Sigmoid colon (tissue), 7 donors: ENCODE measurements at places on chromosomes 4 and X. TPM values are rescaled to one million over a fixed set of nuclear protein-coding genes. Genes with fewer than 3 reads are reported as not detected.
A peak's percentile ranks its signal among the peaks of the same experiment; 100 is the strongest.

DNA sequence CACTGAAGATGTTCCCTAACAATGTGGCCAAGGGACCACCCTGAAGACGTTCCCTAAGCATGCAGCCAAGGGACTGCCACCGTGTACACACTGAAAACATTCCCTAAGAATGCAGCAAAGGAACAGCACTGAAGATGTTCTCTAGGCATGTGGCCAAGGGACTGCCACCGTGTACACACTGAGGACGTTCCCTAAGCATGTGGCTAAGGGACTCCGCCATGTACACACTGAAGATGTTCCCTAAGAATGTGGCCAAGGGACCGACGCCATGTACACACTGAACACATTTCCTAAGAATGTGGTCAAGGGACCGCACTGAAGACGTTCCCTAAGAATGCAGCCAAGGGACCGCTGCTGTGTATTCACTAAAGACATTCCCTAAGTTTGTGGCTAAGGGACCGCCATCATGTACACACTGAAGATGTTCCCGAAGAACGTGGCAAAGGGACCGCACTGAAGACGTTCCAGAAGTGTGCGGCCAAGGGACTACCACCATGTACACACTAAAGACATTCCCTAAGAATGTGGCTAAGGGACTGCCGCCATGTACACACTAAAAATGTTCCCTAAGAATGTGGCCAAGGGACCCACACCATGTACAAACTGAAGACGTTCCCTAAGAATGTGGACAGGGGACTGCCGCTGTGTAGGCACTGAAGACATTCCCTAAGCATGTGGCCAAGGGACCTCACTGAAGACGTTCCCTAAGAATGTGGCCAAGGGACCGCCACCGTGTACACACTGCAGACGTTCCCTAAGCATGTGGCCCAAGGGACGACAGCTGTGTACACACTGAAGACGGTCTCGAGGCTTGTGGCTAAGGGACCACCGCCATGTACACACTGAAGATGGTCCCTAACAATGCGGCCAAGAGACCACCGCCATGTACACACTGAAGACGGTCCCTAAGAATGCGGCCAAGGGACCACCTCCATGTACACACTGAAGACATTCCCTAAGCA, 54.8 kb downstream of the DHRSX start:
- no peak overlapping the region for H3K27ac ChIP-seq
- no peak overlapping the region for H3K4me3 ChIP-seq
- H3K4me1 ChIP-seq = no peaks in the 10 kb centered on the region

The MSN gene
- total RNA-seq = 136 TPM

- H3K27me3 ChIP-seq = no peaks in the 10 kb centered on the region
- peak; percentile 71 for DNase-seq
- peak overlapping the region; percentile 58 for H3K4me3 ChIP-seq
- H3K4me1 ChIP-seq = no peaks in the 10 kb centered on the region
- no peaks in the 10 kb centered on the region for H3K36me3 ChIP-seq
These were observed 26.9 kb downstream of the UTP14A start for GRCh38 chrX:129932821-129933321.

DNA sequence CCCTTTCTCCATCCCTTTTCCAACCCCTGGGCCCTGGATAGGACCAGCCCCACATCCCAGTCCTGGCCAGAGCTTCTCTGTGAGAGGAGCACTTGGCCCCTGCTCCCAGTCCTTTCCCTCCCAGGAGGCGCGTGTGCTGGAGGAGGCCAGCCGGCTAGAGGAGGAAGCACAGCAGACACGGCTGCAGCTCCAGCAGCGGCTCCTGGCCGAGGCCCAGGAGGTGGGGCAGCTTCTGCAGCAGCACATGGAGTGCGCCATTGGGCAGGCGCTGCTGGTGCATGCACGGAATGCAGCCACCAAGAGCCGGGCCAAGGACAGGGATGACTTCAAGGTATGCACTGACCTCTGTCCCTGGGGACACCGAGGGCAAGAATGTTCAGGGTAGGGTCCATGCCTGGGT, 87.5 kb downstream of the EVC start:
- H3K27me3 ChIP-seq = no peaks in the 10 kb centered on the region
- peak; percentile 52 for DNase-seq
- H3K4me3 ChIP-seq = no peak overlapping the region
- H3K27ac ChIP-seq = no peak overlapping the region
- H3K36me3 ChIP-seq = peaks cover 19% of the 10 kb centered on the region

DNA sequence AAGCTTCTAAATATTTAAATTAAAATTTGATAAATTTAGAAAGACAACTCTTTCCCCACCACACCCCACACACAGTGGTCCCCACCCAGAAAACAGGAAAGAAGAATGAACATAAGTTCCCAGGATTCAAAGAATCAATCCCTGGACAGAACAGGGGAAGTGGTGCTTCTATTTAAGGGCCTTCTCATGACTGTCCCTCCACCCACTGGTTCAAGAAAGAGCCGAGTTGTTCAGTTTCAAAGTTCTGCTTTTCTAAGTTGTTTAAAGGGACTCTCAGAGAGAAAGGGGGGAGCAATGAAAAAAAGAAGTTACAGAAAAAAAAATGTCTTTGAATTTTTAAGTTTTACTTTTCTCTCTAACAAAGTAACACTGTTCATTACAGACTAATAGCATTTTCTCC, 195.8 kb downstream of the PDGFC start:
- peaks cover 21% of the 10 kb centered on the region for H3K4me1 ChIP-seq
- H3K4me3 ChIP-seq = no peak overlapping the region
- H3K27me3 ChIP-seq = no peaks in the 10 kb centered on the region

DNA sequence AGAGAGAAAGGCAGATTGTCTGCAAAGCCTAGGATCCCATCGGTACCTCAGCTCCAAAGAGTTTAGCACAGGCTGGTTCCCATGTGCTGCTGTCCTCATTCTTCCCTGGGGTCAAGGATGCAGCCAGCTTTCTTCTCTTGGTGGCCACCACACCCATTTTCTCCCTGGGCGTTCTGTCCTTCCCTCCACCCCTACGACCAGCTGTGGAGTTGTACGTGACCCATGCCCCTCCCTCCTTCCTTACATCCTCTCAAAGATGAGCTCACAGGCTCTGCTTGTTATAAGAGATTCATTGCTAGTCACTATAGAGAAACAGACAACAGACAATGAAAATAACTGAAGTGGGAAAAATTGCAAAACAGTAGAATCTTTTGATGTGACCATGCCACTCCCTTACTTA, 74.0 kb upstream of the KLF3 start:
- peaks cover 13% of the 10 kb centered on the region for H3K4me1 ChIP-seq
- no peak overlapping the region for H3K27ac ChIP-seq
- no peak overlapping the region for H3K4me3 ChIP-seq
- H3K36me3 ChIP-seq = no peaks in the 10 kb centered on the region

- no peak for DNase-seq
- H3K4me3 ChIP-seq = no peak overlapping the region
- peaks cover 20% of the 10 kb centered on the region for H3K4me1 ChIP-seq
- H3K27ac ChIP-seq = peak overlapping the region; percentile 59
These were observed 80.8 kb upstream of the TLR2 start for GRCh38 chr4:153603258-153603657.

DNA sequence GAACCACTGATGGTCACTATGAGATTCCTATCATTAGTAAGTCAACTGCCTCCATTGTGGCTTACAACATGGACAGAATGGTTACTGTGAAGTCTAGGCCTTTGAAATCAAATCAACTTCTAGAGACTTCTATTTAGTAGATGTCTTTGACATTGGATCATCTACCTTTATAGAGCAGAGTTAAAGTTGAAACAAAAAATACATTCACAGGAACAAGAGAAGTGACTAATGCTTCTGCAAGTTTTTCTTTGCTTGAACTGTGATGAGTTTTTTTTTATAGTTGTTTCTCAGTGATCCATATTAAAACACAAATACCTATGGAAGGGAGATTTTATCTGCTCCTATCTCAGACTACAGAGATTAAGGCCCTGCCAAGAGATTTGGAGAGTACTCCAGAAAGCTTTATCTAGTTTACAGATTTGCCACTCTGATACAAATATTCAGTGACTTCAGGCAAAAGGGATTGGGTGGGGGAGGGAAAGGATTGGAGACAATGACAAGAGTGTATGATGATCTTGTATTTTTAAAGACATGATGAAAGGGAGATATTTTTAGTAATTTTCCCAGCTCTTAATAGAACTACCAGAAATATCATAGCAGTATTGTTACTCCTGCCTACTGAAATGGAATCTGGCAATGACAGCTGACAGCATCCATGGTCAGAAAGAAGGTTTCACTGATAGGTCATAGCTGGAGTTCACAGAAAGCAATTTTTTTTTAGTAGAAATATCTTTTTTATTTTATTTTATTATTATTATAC, 16.0 kb upstream of the EPGN start:
- H3K4me3 ChIP-seq = no peak overlapping the region
- H3K4me1 ChIP-seq = no peaks in the 10 kb centered on the region
- no peak for DNase-seq
- no peak overlapping the region for H3K27ac ChIP-seq
- H3K27me3 ChIP-seq = no peaks in the 10 kb centered on the region

DNA sequence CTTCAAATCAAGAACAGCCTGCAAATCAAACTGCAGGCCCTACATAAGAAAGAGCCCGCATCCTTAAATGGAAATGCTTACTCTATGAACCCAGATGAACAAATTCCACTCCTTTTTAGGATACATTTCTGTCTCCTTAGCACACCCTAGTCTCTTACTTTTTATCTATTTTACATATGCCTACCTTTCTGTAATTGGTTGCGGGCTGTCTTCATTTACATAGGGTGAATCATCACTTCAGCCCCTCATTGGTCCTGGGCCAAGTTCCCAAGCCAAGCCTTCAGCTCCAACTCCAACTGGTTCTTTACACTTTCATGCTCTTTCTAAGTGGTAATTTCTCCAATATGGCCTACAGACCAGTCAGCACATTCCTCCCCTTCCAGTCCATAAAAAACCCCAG, 219.3 kb downstream of the TRAM1L1 start:
- no peaks in the 10 kb centered on the region for H3K36me3 ChIP-seq
- no peaks in the 10 kb centered on the region for H3K4me1 ChIP-seq
- no peak overlapping the region for H3K27ac ChIP-seq
- no peak overlapping the region for H3K4me3 ChIP-seq
- no peak for DNase-seq

The TMSB15C gene
- total RNA-seq = 7.6 TPM

The DKK2 gene
- total RNA-seq = 3.9 TPM

GRCh38 chrX:108264376-108264775, 172.8 kb downstream of the ATG4A start:
- DNase-seq = no peak
- H3K27ac ChIP-seq = no peak overlapping the region
- no peaks in the 10 kb centered on the region for H3K36me3 ChIP-seq
- peaks cover 5% of the 10 kb centered on the region for H3K27me3 ChIP-seq

- no peaks in the 10 kb centered on the region for H3K36me3 ChIP-seq
- H3K27ac ChIP-seq = no peak overlapping the region
- H3K4me1 ChIP-seq = no peaks in the 10 kb centered on the region
- H3K4me3 ChIP-seq = no peak overlapping the region
- no peak for DNase-seq
These were observed 430.1 kb downstream of the GABRG1 start for GRCh38 chr4:45693746-45694145.

The KCND1 gene
- total RNA-seq = 1.4 TPM

The GAGE12E gene
- total RNA-seq = not detected

The HTN3 gene
- total RNA-seq = not detected

GRCh38 chr4:105093975-105094374, 52.7 kb upstream of the TET2 start:
- no peaks in the 10 kb centered on the region for H3K27me3 ChIP-seq
- H3K4me3 ChIP-seq = no peak overlapping the region
- no peak overlapping the region for H3K27ac ChIP-seq

GRCh38 chr4:110452546-110452945, 23.4 kb upstream of the ENPEP start:
- H3K4me1 ChIP-seq = no peaks in the 10 kb centered on the region
- no peaks in the 10 kb centered on the region for H3K36me3 ChIP-seq
- H3K4me3 ChIP-seq = no peak overlapping the region
- H3K27ac ChIP-seq = no peak overlapping the region
- DNase-seq = no peak

DNA sequence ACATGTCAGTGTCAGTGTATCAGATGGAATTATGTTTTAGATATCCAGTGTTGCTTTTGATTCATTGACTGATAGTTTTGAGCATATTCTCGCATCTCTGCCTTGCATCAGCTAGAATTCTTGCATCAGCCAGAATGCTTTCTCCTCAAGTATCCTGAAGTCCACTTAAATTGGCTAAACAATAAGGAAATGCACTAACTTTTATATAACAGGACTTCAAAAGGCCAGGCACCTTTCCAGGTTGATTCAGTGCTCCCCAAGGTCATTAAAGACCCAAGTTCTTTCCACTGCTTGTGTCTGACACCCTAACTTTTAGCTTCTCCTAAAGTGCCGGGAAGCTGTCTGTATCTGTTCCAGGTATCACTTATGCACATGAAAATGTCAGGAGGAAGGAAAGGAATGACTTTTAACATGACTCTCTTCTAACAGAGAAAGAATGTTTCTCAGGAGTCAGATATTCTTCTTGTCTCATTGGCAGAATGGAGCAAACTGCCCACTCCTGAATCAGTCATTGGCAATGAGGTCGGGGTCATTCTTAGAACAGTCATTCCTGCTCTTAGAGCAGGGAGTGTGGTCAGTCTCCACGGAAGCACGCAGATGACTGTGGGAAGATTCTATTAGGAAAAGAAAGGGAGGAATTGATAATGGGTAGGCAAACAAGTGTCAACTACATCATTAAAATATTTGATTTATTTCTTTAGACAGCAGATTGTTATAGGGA, 92.9 kb upstream of the TLL1 start:
- DNase-seq = no peak
- H3K36me3 ChIP-seq = no peaks in the 10 kb centered on the region
- no peaks in the 10 kb centered on the region for H3K4me1 ChIP-seq
- H3K27ac ChIP-seq = no peak overlapping the region
- H3K4me3 ChIP-seq = no peak overlapping the region
- no peaks in the 10 kb centered on the region for H3K27me3 ChIP-seq

- no peak overlapping the region for H3K27ac ChIP-seq
- DNase-seq = no peak
- H3K4me3 ChIP-seq = no peak overlapping the region
- H3K27me3 ChIP-seq = no peaks in the 10 kb centered on the region
- H3K36me3 ChIP-seq = no peaks in the 10 kb centered on the region
These were observed 20.1 kb upstream of the CXCR3 start for GRCh38 chrX:71638409-71638808.

DNA sequence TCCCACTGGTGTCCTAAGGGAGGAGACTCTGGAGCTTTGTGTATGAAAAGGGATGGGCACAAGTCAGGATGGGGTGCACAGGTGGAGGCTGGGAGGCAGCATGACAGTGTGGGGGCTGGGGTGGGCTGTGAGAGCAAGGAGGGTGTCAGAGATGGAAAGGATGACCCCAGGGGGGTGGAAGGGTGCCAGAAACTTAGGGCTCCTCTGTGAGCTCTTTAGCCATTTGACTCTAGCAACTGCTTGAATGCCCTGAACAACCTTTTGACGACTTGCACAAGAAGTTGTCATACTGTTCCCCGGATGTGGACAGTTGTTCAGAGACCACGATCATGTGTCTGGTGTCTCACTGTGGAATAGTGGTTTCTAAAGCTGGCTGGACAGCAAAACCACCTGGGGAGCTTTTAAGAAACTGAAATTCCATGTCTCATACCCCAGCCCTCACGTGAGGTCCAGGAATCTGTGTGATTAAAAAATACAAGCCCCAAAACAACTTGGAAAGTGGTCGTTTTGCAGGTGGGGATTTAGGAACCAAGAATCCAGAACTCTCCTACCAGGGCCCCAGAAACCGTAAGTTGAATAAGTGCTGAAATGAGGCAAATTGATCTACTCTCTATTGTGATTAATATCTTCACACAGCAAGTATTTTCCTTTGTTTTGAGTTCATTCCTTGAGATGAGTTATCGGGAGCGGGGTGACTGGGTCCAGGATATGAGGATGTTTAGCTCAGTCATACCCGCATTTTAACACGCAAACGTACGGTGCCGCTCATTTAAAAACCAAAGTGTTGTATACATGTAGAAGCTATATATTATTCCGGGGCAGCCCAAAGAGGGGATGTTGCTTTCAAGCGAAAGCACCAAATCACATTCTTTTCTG, 3.4 kb downstream of the RHOH start:
- no peaks in the 10 kb centered on the region for H3K36me3 ChIP-seq
- no peak for DNase-seq
- no peak overlapping the region for H3K27ac ChIP-seq
- no peaks in the 10 kb centered on the region for H3K27me3 ChIP-seq
- H3K4me3 ChIP-seq = no peak overlapping the region
